Stimulated activated CD4-positive, alpha-beta T cell treated with anti-CD3 and anti-CD28 coated beads, Interleukin-1b, Interleukin-23, amount 100 ng/mL, for 24 hours (primary cell): ENCODE measurements at places on chromosomes 1 and 21.

GRCh38 chr1:100479620-100480338 lies 58.2 kb upstream of the GPR88 start:
- DNase-seq, result no peak

GRCh38 chr1:51120629-51121028 lies 18.6 kb downstream of the C1orf185 start:
- no peak for DNase-seq

DNA sequence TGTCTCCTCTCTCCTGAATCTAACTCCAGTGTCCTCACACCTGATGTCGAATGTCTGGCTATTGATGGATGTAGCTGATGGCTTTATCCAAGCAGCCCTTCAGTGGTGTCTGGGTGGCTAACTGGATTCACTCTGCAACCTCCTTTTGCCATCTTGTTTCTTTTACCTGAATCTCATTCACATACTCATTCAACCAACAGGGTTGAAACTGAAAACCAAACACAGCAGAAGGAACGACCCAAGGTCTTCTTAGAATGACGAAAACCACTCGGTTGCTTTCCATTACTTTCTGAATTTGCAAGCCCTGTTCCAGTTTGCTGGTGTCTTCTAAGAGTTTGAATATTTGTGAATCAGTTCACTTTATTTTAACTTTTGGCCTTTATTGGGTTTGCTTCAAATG lies 424.3 kb upstream of the CXADR start:
- DNase-seq, result no peak

DNA sequence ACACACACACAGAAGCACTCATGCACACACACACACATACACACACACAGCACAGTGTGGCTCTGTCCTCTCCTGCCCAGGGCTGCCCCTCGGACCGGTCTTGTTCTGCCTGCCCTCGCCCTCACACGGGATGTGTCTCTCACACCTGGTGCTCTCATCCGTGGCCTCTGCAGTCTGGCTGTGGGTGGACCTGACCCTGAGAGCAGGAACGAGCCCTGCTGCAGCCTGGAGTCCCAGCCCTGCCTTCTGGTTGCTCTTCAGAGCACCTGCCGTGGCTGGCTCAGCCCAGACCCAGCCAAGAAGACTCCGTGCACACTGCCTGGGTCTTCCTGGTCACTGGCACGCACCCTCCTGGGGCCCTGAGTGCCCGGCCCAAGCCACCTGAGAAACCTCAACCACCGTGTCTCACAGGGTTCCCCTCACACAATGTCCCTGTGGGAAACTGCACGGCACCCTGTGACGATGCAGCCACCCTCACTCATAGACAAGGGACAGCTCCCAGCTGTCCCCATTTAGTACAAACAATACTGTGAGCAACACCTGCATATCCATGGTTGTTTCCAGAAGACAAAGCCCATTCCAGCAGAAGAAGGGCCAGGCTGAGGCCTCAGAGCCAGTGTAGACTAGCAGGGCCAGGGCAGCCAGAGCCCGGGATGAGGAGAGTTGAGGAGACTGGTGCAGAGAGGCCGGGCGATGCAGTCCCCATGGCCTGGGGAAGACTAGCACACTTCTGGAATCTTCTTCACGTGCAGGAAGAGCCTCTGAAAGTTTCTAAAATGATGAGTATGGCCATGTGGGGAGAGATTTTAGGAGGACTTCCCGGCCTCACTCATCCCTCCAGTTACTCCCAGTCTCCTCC lies 234.0 kb downstream of the NPHP4 start:
- no peak for DNase-seq

- peak; percentile 66 for DNase-seq
Observed at GRCh38 chr1:56820755-56821461, 1.7 kb upstream of the FYB2 start.
